ENCODE measurements at places on chromosomes 3 and 15.

GRCh38 chr3:9147896-9148266 lies 101.6 kb downstream of the SRGAP3 start:
- DNase-seq, result no peak

DNA sequence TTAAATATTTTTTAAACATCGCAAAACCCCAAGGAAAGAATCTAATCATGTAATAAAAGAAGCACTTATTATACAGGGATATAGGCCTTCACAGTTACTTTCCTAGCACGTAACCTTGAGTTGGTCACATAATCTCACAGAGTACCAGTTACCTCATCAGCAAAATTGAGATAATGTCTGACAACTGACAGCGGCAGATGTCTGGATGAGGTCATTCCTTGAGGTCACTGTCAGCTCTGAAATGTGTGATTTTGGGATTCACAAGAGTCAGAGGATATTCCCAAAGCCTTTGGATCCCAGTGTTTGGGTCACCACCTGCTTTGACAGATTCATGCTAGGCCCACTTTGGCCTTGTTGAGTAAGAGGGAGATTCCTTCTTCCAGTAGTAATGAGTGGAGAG lies 151.4 kb upstream of the SEMA6D start:
- no peak for DNase-seq

- DNase-seq, result peak; percentile 43
Observed at GRCh38 chr3:51391566-51392354, 675 bp downstream of the RBM15B start.

DNA sequence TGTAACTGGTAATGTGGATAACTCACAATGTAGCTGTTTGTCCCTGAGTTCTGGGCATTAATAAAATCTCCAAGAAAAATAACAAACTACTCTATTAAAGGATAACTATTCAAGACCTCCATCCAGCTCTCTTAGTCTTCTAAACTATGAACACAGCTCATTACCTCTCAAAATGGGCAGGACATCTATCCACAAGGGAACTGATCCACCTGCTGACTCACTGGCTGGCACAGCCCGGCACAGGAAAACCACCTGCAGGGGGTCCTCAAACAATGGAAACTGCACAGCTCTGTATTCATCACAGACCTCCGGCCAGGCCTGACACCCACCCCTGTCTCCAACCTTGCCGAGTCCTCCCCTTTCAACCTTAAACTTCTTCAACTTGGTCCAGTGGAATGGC lies 255.4 kb downstream of the TJP1 start:
- no peak for DNase-seq

DNA sequence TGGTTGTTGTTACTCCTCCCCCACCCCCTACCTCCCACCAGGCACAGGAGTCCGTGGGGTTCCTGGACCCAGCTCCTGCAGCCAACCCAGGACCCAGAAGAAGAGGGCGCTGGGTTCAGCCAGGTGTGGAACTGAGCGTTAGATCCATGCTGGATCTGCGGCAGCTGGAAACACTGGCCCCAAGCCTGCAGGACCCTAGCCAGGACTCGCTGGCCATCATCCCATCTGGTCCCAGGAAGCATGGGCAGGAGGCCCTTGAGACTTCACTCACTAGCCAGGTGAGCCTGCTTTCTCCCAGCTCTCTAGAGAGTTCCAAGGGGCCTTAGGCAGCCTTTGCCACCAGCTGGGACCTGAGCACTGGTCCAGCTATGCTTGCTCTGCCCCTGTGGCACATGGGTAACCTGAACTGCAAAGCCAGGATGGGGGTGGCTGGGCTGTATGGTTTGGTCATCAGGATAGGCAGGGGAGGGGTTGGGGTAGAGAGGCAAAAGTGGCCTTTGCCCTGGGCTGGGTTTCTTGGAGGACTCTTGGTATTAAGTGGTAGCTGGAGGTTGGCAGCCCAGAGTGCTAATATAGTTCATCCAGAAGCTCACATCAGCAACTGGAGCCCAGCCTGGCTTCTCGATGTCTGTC lies 7.0 kb upstream of the JMJD7 start:
- no peak for DNase-seq

DNA sequence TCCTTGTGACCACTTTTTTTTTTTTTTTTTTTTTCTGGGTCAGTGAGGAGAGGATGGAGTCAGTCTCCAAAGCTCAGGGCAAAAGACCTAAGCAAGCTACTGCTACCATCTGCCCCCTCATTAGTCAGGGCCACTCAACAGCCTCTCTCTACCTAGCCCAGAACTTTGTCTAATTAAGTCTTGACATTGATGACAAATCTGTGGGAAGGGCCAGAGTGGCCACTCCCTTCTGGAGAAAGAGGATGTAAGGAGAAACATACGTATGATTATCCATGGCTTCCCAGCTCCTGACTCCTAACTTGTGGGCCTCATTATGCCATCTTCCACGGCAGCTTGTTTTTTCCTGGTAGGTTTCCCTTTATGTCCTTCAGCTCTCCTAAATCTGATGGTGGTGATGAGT lies 37.9 kb downstream of the NR1I2 start:
- no peak for DNase-seq

- DNase-seq, result no peak
Observed at GRCh38 chr15:58213587-58214338, 75.6 kb downstream of the AQP9 start.

DNA sequence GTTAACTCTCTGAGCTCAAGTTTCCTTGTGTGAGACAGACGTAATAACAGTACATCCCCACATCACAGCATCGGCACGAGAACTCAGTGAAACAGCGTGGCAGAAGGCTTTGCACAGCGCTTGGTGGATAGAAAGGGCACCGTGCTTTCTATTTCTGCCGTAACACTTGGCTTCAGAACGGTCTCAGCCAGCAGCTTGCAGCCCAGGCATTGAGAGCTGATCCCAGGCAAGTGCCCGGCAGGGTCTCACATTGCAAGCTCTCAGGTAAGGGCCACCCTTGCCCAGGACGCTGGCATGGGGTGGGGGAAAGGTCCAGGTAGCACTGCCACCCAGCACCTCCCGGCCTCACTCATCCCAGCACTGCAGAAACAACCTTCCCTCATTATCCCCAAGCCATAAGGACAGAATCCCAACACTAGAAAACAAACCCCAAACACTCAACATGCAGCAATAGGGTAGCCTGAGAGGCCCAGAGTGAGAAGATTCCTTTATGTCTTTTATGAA lies 70.5 kb upstream of the ITGA11 start:
- DNase-seq, result no peak

- no peak for DNase-seq
Observed at GRCh38 chr15:61582092-61582491, 353.0 kb upstream of the RORA start.

- no peak for DNase-seq
Observed at GRCh38 chr3:153856932-153857331, 264.3 kb upstream of the ARHGEF26 start.

DNA sequence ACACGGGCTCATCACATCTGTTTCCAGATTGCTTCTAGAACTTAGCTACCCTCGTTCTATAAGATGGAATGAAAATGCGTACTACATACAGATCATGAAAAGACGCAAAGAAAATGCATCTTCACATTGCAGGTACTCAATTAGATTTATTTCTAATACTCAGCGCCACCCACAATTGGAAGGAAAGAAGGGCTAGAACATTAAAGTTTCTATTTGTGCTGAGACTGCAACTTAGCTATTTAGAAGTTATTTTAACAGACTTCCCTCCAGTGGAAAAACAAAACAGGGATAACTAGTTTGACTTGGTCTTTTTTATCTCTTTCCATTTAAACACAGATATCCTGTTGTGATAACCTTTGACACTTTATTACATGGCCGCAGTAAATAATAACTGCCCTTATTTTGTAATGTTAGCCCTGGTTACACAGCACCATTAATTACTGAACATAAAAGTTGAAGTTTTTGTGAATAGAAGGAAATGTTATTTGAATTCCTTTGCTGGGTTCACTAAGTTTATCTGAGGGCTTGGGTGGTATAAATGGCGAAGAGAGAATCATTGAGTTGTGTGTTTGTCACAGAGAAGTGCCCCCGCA lies 86.9 kb upstream of the SLC25A26 start:
- DNase-seq, result no peak

DNA sequence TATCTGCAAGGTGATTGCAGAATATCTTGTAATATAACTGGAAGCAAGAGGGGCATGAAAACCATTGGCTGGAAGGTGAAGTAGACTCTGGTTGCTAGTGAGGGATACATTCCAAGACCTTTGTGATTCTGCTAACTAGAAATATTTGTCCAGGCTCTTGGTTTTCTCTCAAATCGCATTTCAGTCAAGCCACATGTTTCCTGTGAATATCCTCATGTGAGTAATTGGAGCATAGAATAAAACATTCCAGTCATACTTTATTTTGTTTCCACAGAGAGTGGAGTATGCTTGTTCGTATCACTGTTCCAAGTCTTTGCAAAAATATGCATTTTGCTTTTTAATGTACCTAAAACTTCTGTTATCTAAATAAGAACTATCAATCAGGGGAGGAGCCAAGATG lies 850.0 kb downstream of the EPHA3 start:
- no peak for DNase-seq

DNA sequence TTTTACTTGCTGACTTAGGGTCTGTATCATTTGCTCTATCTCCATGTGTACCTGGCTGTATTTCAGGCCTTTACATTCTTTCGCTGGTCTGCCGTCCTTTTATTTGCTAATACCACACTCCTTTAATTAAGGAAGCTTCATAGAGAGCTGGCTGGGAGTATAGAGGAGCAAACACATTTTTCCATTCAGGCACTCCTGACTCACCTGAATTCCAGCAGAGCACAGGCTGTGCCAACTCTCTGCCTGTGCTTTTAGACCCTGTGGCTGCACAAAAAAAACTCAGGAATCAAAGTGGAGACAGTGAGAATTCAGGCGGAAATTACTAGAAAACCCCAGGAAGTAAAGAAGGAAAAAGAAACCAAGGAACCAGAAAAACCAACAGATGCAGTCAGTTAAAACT lies 29.0 kb upstream of the ATP10A start:
- no peak for DNase-seq

GRCh38 chr3:57085211-57085610 lies 24.7 kb downstream of the SPATA12 start:
- no peak for DNase-seq

Data from GM12891 (cell line).